ENCODE measurements at places on chromosomes 6 and 20.

GRCh38 chr6:166204852-166205650 lies 37.4 kb upstream of the TBXT start:
- DNase-seq, result no peak

DNA sequence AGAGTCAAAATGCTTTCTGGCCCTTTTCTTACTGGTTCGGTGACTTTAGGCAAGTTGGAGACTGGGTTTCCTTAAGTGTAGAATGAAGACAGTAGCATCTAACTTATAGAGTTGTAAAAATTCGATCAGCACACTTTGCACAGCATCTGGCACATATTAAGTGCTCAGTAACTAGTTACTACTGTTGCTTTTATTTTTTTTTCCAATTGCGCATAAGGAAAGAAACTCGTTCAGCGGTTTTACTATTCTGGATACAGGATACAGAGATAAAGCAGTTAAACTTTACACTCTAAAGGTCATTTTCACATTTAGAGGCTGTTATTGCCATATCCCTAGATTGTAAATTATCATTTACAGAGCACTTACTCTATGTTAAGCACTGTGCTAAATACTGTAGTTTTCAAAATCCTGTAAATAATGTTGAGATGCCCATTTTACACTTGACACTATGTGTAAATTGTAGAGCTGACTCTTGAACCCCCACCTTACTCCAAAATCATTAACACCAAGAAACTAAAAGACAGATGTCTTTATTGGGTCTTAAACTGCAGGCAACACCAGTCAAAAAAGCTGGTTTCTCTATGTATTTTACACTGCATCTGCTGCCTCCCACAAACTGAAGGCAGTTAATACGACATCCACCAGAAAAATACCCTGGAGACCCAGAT lies 886 bp downstream of the ROMO1 start:
- DNase-seq, result no peak

DNA sequence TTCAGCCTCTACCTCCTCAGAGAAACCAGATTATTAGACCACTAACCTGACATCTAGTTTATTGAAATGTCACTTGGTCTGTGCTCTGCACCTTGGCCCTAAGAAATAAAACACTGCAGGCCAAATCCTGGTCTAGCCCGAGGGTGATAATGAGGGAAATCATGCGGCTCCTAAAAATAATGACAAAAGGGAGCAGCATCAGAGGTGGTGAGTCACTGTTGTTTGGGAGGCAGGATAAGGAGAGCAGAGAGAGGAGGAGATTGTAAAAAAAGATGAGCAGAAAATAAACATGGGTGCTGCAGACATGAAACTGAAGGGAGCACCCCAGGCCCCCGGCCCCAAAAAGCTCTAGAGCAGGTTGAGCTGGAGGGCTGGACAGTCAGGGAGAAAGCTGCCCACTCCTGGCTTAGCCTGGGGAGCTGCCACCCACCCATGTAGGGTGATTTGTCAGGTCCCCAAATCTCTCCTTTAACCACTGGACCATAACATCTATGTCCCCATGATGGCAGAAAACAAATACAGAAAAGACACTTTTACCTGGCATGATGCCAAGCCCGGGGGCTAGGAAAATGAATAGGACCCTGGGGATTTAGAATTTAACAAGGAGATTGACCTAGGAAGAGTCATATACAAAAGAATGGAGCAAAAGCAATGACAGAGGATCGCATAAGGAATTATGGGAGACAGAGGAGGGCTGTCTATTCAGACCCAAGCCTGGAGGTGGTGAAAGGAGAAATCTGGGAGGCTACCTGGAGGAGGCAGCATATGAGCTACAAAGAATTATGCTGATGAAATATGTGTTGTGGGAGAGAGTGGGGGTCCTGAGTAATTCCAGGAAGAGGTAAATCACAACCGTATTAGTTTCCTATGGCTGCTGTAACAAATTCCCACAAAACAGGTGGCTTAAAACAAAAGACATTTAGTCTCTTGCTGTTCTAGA lies 103.7 kb downstream of the SNAP25 start:
- DNase-seq, result peak; percentile 24

DNA sequence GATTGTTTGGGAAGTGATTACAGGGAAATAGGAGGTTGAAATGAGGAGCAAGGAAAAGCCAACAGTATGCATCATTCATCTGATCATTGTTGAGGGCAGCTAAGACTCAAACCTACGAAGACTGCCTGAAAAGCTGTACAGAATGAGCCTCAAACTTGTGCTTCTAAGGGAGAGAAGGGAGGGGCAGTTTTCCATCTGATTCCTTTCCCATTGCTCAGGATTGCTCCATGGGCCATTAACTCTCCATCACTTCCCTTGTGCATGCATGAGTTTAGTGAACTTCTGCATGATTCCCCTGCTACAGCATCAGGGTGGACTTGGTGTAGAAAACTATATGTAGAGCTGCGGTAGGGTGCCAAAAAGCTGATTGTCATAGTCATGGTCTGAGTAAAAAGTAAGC lies 742.7 kb upstream of the SLC35B3 start:
- DNase-seq, result no peak

DNA sequence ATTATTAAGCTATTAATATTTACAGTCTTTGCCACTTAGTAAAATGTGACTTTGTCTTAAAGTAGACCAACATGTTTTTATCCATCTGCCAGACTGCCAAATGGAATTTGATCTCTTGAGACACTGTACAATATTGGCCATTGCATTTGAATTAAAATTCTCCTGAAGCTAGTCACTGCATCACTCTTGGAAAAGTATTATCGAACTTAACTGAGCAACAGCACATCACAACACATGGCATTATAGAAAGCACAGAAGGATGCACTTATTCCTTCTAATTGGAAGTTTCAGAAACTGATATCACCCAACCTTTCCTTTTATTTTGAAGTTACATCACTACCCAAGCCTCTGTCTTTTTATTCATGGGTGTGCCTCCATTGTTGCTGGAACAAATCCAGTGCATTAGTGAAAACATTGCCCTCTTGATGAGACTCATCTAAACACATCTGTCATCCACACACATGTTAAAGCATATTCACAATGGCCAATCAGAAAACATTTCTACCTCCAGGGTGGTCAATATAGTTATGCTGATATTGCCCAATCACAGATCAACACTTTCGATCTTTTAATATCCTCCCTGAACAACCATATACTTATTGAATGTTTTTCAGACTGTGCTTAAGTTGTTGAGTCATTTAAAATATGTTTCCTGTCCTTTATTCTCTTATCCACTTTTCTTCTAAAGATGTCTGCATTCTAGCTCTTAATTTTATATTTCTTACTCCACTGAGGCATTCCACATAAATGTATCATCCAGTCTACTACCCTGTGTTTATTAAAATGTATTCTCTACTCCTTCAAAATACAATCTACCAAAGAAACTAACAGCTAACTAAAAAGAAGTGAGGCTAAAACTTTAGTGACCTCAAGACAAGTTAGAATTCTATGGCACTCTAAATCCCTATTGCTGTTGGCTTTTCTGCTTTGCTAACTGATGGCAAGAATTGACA lies 535.0 kb downstream of the RFPL4B start:
- peak; percentile 40 for DNase-seq

GRCh38 chr20:17806739-17807441 lies 107.1 kb downstream of the BANF2 start:
- DNase-seq, result peak; percentile 86

All from adipocyte (in vitro differentiated cells).